ENCODE measurements at places on chromosomes 2 and 18. TPM values are rescaled to one million over a fixed set of nuclear protein-coding genes. Genes with fewer than 3 reads are reported as not detected.

DNA sequence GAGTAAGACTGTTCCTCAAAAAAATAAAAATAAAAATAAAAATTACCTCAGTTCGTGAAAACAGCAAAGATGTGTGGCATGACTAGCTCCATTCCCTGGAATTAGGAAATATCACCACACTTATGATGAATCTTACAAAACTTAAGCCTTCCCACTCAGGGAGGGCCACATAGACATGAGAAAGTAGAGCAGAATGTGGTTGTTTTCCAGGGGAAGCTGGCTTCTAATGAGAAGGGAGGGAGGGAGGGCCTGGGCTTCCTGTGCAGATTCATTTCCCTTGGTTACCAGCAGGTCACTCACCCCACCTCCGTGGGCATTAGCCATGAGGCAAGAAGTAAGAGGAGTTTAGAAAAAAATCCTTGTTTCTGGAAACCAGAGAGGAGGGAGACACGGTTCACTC lies 95.9 kb upstream of the RMDN2 start:
- peaks cover 23% of the 10 kb centered on the region for H3K4me1 ChIP-seq
- H3K27ac ChIP-seq: no peak overlapping the region
- H3K4me3 ChIP-seq: no peak overlapping the region
- H3K36me3 ChIP-seq: no peaks in the 10 kb centered on the region

DNA sequence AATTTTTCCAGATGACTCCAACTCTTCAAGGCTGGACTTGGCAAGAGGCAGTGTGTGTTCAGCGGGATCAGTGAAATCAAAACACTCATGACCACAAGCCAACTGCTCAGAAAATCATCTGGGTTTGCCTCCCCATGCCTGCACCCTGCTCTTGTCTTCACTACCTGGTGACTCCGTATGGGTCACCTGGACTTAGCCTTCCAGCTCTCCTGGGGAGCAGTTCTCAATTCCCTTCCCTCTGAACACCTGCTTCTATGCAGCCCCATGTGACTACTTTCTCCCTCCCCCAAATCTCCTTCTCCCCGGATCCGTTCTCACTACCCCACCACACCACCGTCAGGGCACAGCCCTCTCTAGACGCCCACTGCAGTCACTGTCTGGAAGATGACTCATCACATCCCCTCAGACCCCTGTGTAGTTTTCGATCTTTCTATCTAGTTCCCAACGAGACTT lies 130.2 kb upstream of the ID2 start:
- peak; percentile 2 for DNase-seq
- no peak overlapping the region for H3K4me3 ChIP-seq
- H3K36me3 ChIP-seq: no peaks in the 10 kb centered on the region
- H3K27ac ChIP-seq: no peak overlapping the region
- H3K27me3 ChIP-seq: no peaks in the 10 kb centered on the region

DNA sequence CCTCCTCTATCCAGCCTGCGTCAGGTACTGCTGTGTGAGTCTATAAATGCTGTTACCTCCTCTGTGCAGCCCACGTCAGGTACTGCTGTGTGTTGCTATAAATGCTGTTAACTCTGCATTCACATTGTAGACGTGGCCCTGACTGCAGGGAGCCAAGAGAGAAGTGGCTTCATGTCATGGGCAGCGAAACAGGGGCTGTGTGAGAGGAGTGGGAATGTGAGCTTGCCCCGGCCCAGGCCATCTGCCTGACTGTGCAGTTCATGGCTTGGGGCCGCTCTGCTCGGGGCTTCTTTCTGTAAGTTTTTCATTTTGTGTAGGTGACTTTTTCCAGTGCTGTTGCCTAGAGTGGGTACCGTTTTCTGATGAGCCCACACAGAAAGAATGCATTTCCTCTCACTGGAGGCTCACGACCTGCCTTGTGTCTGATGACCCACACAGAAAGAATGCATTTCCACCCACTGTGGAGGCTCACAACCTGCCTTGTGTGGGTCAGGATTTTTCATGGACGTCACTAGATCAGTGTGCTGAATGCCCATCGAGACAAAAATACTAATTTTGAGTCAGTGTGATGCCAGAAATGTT lies 104.5 kb downstream of the SNTG2 start:
- no peak overlapping the region for H3K4me3 ChIP-seq
- no peaks in the 10 kb centered on the region for H3K27me3 ChIP-seq
- DNase-seq: no peak
- H3K4me1 ChIP-seq: no peaks in the 10 kb centered on the region

- peak overlapping the region; percentile 14 for H3K4me3 ChIP-seq
- no peak for DNase-seq
- no peaks in the 10 kb centered on the region for H3K36me3 ChIP-seq
- H3K27ac ChIP-seq: peak overlapping the region; percentile 56
- H3K4me1 ChIP-seq: peaks cover 35% of the 10 kb centered on the region
These were observed 113.1 kb upstream of the HAAO start for GRCh38 chr2:42905341-42906110.

- H3K27me3 ChIP-seq: no peaks in the 10 kb centered on the region
- H3K27ac ChIP-seq: no peak overlapping the region
These were observed 149.3 kb downstream of the CABLES1 start for GRCh38 chr18:23284629-23285028.

- H3K27ac ChIP-seq: no peak overlapping the region
- DNase-seq: no peak
- H3K27me3 ChIP-seq: no peaks in the 10 kb centered on the region
These were observed 59.6 kb downstream of the FASTKD2 start for GRCh38 chr2:206824993-206825392.

The LYPD6 gene
- total RNA-seq: not detected

DNA sequence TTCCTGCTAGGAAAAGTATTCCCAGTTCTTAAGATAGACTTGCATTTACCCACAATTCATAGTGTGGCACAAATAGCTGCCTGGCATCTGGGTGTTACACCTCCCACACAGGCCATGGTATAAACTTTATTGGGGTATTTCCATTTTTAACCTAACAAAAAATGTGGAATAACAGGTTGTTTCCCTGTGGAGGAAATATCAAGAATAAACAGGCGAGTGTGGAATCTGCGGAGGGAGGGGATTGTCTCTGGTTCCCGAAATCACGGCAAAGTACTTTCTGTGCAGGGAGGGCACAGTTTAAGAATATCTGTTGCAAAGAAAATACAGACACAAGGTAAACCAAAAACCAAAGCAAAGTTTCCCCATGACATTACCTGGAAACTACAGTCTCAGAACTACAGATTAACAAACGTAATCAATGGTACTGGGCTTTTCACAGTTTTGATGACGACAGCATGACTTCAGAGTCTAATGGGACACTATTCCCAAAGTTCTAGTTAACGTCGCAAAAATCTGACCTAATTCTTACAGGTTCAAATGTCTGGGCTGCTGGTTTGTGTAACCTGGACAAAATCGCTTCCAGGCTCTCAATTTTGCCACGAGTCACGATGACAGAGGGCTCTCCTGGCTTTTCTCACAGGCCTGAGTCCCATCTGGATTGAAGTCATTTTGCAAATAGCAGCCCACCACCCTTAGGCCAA lies 1.4 kb downstream of the STARD7 start:
- peak overlapping the region; percentile 92 for H3K4me3 ChIP-seq
- peak overlapping the region; percentile 98 for H3K27ac ChIP-seq
- no peaks in the 10 kb centered on the region for H3K36me3 ChIP-seq

DNA sequence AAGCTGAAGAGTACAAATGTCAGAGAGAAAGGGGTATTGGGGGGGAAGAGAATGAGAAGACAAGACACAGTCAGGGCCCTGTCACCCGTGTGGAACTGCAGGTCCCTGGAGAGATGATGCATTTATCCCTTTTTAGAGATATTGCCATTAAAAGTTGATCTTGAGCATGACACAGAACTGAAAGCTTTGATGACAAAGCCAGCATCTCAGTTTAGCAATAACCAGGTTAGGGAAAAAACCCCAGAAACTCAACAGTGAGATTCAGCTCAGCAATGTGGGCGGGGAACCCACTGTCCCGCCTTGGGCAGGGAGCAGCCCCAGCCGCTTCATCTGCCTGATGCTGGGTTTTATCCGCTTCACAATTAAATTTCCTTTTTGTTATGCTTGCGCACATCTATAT lies 181.1 kb downstream of the NEDD4L start:
- H3K4me3 ChIP-seq: no peak overlapping the region
- H3K36me3 ChIP-seq: no peaks in the 10 kb centered on the region
- no peak for DNase-seq
- H3K4me1 ChIP-seq: peaks cover 12% of the 10 kb centered on the region
- no peak overlapping the region for H3K27ac ChIP-seq

- H3K4me3 ChIP-seq: peak overlapping the region; percentile 14
- no peaks in the 10 kb centered on the region for H3K27me3 ChIP-seq
- no peaks in the 10 kb centered on the region for H3K4me1 ChIP-seq
- H3K27ac ChIP-seq: no peak overlapping the region
These were observed 348.6 kb downstream of the DLGAP1 start for GRCh38 chr18:4106407-4107033.

DNA sequence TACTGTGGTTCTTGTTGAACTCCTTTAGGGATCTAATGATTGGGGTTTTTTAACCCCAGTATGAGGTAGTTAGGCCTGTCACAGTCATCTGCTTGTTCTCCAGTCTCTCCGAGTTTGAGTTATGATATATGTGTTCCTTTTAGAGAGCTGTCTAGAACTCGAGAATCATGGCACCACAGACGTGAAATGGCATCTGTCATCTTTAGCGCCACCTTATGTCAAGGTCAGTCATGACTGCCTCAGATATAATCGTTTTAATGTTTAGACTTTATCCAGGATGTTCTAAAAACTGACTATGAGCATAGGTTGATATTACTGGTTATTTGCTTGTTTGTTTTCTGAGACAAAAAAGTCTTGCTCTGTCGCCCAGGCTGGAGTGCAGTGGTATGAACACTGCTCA lies 112.2 kb downstream of the CEP192 start:
- H3K27ac ChIP-seq: no peak overlapping the region
- no peak for DNase-seq
- H3K4me1 ChIP-seq: no peaks in the 10 kb centered on the region
- peaks cover 71% of the 10 kb centered on the region for H3K36me3 ChIP-seq
- H3K27me3 ChIP-seq: no peaks in the 10 kb centered on the region

Data from gastrocnemius medialis (tissue), 4 donors.